Hippocampal formation (tissue), 2 donors: ENCODE measurements at places on chromosomes 1 and 21.

- no peak for DNase-seq
These were observed 24.2 kb downstream of the PLEKHA6 start for GRCh38 chr1:204335533-204335932.

- DNase-seq: peak; percentile 18
These were observed 38.6 kb upstream of the ETS2 start for GRCh38 chr21:38766987-38767722.

DNA sequence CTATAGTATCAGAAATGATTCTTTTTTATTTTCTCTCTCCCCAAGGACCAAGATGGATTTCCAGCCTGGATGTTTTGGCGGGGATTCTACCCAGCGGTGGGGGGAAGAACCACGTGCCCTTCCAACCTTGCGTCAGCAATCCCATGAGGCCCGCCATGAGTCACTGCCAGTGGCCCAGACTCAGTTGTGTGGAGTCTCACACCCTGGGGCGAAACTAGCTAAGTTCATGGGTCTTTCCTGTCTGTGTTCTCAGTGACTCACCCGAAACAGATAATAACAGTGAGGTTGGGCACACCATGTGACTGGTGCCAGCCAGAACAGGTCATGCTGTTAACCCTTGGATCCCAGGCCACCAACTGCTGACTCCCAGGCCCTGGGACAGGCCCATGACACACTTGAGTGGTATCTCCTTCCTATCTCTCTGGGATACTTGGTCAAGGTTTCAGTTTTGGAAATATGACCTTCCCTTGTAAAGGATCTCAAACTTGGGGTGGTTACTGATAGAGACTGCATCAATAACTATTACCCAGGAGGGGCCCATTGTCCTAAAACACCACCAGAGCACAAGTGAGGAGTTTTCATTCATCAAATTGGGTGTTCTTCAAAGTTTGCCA, 98.0 kb upstream of the DUSP10 start:
- no peak for DNase-seq

GRCh38 chr1:1162597-1163537, 10.8 kb upstream of the TTLL10 start:
- DNase-seq: no peak

DNA sequence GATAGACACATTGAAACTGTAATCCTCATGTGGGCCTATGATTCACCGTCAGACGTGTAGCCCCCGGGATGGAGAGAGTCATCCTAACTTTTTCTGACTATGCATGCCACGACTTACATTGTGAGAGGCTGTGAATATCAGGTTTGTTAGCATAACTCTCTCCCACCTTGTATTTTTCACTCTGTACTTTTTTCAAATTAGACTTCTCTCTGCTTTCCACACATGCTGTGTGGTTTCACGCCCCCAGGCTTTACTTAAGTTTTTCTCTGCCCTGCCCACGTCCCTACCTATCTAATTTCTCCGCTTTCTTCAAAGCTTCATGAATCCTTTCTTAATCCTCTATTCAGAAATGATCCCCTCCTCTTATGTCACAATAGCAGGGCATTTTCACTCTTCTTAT, 3.4 kb upstream of the NCAM2 start:
- no peak for DNase-seq

DNA sequence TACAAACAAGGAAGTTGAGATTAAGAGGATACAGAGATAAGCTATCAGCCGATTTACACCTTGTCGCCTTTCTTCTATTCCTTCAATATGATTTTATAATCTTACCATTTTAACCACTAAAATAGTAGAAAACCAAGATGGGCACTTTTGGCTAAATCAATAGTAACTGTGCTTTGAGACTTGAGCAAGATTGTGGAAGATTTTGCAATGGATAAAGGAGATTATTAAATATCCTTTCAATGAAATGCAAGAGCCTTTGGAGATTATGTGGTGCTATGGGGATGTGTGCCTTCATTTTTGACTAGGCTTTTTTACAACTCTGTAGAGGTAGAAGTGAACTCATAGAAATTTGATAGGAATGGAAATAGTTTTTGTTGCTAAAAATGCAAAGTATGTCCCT, 33.7 kb downstream of the ADAMTS1 start:
- DNase-seq: no peak

GRCh38 chr1:245493029-245493428, 338.2 kb downstream of the KIF26B start:
- DNase-seq: no peak

- no peak for DNase-seq
These were observed 21.4 kb downstream of the WNT9A start for GRCh38 chr1:227926216-227926791.

- DNase-seq: no peak
These were observed 226.6 kb downstream of the RERE start for GRCh38 chr1:8590721-8591351.

DNA sequence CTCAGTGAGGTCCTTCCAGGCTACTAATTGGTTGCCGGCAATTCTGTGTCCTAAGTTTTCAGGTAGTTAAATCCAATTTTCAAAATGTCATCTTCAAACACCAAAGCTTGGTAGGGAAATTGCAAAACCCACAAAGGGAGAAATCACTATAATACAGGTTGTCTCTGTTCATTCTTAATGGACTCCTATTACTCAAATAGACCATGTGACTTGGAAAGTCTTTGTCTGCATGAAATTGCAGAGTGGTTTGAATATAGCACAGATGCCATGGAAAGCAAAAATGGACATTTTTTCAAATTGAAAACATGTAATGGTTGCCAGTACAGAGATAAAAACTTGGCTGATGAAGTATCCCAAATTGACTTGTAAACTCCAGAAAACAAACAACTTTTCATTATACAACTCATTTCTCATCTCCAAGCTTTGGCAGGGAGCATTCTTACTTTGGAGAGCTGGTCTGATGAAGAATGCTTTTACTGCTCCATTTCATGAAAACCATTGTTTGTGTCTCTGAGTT, 169.5 kb upstream of the PKN2 start:
- DNase-seq: no peak

DNA sequence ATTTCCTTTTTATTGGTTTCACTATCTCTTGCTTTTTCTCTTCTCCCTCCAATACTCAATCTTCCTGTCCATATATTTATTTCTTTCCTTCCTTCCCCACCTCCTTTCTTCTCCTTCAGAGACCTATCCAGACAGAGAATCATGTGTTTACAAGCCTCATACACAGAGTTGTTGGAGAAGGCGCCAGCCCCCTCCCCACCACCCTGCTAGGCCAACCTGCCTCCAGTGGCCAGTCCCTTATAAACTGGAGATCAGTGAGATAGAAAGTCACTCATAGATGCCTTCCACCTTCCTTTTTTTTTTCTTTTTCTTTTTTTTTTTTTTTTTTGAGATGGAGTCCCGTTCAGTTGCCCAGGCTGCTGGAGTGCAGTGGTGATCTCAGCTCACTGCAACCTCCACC, 53.3 kb downstream of the CD247 start:
- no peak for DNase-seq

GRCh38 chr21:28111151-28111619, 881.5 kb downstream of the LTN1 start:
- no peak for DNase-seq

- DNase-seq: no peak
These were observed 714 bp downstream of the DFFA start for GRCh38 chr1:10471411-10472219.

DNA sequence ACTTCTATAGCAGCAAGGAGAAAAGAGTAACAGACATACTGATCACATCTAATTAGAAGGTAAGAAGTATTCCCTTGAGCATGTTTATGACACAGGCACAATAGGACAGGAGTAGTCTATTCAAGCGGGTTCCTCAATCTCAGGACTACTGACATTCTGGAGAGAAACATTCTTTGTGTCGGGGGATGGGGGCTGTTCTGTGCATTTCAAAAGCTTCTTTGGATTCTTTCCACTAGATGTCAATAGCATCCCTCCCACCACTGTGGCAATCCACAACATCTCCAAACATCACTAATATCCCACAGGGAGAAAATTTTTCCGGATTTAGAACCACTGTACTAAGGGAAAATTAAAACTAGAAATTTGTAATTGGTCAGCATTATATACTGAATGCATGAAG, 56.9 kb downstream of the ADAMTS5 start:
- DNase-seq: no peak

GRCh38 chr1:22317231-22317919, 134.3 kb upstream of the ZBTB40 start:
- DNase-seq: no peak

GRCh38 chr1:27132624-27133023, 22.3 kb downstream of the SLC9A1 start:
- no peak for DNase-seq

DNA sequence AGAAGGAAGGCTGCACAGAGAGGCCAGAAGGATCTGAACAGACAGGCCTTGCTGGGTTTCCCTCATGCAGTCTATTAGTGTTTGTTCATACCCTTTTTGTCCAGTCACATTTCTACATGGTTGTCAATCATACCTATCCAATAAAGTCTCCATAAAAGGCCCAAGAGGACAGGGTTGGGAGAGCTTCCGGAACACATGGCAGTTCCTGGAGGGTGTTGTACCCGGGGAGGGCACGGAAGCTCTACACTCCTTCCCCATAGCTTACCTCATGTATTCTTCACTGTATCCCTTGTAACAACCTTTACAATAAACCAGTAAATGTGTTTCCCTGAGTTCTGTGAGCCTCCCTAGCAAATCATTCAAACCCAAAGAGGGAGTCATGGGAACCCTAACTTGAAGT, 28.0 kb downstream of the MCOLN2 start:
- no peak for DNase-seq

- DNase-seq: no peak
These were observed 543.5 kb upstream of the PTBP2 start for GRCh38 chr1:96178053-96178452.

DNA sequence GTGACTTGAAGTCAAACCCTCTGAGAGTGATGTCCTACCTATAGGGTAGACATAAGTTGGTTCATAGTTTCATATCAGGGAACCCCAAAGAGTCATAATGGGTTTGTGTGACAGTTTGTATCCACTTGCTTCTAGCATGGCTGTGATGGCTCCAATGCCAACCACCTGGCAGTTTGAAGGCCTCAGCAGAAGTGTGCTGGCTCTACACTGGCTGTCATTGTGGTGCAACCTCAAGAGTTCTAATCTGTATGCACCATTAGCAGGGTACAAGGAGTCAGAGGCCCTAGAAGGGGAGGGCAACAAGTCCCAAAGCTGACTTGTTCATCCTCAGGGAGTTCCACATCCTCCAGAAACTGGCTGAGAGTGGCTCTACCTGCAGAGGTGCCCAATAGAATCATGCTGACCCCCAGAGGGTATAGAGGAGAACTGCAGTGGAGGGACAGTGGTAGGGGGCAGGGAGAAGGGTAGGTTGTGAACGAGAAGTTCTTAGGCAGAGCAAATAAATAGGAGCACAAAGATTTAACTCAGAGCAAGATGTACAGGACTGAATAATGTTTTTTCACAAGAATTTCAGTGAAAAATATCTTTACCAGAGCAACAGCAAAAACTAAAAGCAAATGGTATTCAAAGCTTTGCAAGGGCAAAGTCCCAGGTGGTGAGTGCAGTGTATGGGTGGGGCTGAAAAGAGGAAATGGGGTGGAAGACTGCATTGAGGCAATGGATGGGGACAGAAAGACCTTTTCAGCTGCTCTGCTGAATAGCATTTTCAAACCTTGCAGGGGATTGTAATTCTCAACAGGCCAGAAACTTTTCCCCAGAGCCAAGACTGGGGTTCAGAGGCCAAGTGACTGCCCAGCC, 3.2 kb downstream of the FCRL2 start:
- no peak for DNase-seq

DNA sequence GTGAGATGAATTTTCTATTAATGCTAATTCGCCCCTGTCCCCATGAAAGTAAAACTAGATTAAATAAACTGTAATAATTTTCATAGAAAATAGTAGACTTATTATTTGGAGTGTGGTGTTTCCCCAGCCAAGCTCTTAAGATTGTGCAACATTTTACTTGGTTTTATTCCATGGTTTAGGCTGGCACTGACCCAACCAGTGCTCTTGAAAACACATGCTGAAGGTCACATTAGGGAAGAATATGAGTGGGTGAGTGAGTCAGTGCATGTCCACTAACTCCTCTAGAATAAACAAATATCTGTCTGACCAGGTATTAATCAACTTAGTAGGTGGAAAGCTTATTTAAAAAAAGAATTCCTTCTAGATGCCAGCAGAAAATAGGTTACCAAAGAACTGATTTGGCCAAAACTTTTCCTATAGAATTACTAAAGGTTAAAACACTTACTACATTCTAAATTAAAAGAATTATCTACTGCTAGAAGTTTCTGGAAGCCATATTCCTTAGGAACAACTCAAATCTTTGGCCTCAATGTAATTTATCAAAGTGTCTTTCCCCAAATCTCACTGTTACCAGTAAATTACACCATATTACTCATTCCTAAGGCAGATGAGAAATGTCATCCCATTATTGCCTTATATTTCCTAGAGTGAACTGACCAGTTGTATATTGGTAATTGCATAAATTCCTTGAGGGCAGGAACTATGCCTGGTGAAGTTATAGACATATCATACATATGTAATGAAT, 89.7 kb upstream of the RGS1 start:
- DNase-seq: no peak

- no peak for DNase-seq
These were observed 33.7 kb downstream of the EDN2 start for GRCh38 chr1:41450747-41451285.

DNA sequence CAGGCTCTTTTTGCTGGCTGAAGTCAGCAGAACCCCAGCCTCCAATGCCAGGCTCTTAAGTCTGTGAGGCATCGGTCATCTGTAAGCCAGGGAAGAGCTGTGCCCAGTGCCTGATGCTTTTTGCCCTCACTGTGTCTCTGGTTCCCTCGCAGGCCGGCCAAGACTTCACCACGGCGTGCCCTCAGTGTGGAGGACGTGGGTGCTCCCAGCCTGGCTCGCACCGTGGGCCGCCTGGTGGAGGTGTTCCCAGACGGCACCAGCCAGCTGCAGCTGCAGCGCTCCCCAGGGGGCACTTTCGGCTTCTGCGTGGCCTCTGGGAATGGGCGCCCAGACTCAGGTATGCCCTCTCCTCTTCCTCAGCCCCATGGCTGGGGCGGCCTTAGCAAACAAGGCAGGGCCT, 32.5 kb downstream of the KIAA1614 start:
- no peak for DNase-seq
